GM04503 (cell line): ENCODE measurements at places on chromosomes 2 and 18.

GRCh38 chr2:224778474-224778877, 62.3 kb upstream of the CCDC195 start:
- DNase-seq: peak; percentile 32

GRCh38 chr2:100272841-100273329, 49.4 kb downstream of the LONRF2 start:
- no peak for DNase-seq

DNA sequence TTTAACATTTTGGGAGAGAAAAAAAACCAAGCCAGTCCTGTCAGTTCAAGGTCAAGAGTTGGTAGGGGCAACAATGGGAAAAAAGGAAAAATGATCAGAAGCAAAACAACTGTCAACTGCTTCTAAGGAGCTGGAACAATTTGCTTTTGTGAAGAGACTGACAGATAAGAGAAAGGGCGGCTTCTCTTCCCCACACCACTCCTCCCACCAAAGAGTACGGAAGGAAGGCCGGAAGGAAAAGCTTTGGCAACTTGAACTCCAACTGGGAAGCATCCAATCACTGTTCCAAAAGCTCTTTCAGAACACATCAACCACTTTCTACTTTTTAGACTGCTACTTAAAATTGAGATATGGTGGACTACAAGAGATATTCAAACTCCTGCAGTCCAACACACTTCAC, 57.8 kb upstream of the NFU1 start:
- DNase-seq: no peak

DNA sequence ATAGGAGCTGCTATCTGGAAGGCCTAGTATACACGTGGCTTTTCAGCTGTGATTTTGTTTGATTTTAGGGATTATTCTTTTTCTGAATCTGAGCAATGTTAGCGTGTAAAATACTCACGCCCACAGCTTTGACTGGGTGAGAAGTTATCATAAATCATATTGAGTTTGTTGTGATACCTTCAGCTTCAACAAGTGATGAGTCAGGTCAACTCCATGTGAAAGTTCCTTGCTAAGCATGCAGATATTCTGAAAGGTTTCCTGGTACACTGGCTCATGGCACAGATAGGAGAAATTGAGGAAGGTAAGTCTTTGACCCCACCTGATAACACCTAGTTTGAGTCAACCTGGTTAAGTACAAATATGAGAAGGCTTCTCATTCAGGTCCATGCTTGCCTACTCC, at the start of gene GKN1:
Gene GKN1 (plus strand): TSS at position 386 of the 400 bp plus-strand sequence. CDS start 42 bp downstream, outside the sequence.
- no peak for DNase-seq

GRCh38 chr2:127637725-127638252, 8.2 kb upstream of the GPR17 start:
- peak; percentile 51 for DNase-seq

GRCh38 chr2:219552382-219553167, 8.7 kb downstream of the TMEM198 start:
- no peak for DNase-seq

DNA sequence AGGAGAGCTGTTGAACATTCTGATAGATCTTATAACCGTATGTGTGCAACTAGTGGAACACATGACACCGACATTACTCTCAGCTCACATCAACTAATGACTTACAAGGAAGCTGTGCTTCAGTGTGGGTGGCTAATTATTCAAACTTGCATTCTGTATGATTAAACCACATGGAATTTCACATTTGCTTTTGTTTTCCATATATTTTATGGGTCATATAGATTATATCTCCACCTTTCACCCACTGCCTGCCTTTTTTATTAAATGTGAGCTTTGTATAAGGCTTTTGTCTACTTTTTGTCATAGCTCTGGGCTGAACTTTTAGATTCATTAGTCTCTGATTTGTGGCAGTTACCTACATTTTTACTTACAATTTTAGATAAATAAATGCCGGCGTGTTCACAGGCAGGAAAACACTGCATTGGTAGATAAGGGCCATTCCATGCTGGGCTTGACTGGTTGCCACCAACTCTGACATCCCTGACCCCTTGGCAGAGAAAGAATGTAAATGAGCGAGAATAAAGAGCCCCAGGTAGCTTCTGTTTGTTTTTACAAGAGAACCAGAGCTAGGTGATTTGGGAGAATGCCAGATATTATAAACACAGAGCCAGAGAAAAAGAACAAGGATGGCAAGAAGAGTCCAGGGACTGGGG, 35.7 kb downstream of the LYPD6 start:
- DNase-seq: no peak

- DNase-seq: no peak
Observed at GRCh38 chr2:81077396-81077795, 772.8 kb upstream of the LRRTM1 start.

DNA sequence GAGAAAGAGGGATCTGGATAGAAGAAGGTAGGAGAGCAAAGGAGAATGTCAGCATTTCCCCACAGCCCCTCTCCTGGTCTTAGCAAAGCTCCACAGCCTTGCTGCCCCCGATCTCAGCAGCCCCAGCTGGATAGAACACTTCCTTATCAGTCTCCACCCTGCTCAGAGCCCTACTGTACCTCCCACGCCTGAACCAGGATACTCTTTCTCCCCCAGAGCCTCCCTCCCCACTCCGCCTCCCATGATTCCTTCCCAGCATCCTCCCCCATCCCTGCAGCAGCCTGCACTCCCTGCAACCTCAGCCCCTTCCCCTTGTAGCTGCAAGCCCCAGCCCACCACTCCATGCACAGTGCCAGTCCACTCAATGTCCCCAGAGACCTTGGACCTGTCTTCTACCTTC, 25.8 kb downstream of the PLB1 start:
- DNase-seq: no peak

DNA sequence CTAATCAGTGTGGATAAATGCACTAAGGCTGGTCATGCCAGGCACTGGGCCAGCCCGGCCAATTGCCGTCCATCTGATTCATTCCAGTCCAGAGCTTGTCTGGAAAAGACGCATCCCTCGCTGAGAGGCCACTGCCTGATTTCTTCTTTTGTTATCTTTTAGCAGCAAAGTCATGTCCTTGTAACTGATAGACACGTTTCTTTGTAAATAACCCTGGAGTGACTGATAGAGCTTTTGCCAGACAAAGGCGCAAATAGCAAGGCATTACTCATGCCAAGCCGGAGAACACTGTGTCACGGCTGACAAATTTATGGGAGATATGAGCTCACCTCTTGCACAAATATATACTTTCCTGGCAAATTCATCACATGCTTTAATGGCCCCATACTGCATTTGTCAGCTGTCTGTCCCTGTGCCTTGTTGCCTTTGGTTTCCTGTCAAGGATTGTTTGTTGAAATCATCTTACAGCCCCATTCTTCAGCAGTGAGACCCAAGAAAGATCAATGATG, 164.4 kb downstream of the ETAA1 start:
- no peak for DNase-seq

- DNase-seq: no peak
Observed at GRCh38 chr18:63981719-63982118, 11.8 kb downstream of the SERPINB8 start.

- no peak for DNase-seq
Observed at GRCh38 chr2:11559786-11560155, 25.9 kb downstream of the GREB1 start.

- no peak for DNase-seq
Observed at GRCh38 chr18:68705119-68705518, 9.8 kb downstream of the TMX3 start.

- no peak for DNase-seq
Observed at GRCh38 chr2:14941151-14941631, 308.7 kb downstream of the LRATD1 start.

DNA sequence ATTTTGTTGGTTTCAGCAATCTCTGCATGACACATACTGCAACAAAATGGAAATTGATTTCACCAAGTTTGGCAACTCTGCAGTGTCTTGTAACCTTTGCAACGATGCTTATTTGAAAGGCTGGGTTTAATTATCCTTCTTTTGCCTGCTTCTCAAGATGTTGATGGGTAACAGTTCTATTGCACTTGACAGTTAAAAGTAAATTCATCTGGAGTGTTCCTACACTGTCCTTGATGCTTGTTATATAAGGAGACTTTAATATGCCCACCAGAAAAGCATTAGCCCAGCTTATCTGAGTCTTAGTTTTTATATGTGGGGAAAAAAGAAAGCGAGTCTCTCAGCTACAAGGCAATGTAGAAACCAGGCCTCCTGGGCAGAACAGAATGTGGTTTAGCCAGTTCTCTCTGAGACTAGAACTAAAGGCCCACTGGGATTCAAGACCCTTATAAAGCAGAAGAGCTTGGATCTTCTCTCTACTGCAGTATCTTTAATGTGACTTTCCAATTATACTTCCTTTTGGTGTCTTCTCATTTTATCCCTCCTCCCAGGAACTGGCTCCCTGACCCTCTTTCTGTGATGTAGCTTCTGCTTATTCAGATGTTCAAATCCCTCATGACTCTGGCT, 106.8 kb upstream of the LYPD6 start:
- no peak for DNase-seq

GRCh38 chr2:10028407-10028987, 14.9 kb upstream of the KLF11 start:
- no peak for DNase-seq

DNA sequence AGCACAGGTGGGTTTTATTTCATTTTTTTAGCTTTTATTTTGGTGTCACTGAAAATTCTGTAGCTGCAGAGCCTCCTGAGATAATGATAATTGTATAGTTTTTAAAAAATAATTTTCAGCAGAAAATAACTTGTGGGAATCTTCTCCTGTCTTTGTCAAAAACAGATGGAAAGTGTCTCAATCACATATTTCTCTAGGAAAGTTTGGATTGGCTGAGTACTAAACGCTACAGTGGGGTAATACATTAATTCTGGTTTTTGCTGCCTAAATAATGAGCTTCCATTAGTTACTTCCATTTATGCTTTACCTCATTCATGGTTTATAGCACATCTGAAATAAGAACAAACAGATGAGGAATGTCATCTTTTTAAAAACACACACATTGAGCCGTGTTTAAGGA, 2.2 kb downstream of the TWIST2 start:
- DNase-seq: no peak

DNA sequence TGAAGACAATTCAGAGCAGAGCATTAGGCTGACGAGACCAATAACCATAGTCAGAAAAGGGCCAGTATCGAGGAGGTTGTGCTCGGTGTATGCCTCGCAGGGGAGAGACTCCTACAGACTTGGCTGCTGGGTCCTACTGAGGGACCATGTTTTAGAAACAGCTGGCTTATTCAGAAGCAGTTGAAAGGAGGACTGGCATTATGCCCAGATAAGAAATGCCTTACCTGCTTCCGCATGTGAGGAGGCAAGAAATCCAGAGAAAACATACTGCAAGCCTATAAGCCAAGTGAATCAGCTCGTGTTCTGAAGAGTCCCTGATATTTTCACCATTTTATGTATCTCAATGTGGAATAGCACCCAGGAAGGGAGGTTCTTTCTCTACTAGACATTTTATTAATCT, 434.7 kb downstream of the GRB14 start:
- DNase-seq: no peak

- no peak for DNase-seq
Observed at GRCh38 chr2:2837746-2838547, 506.9 kb upstream of the MYT1L start.

DNA sequence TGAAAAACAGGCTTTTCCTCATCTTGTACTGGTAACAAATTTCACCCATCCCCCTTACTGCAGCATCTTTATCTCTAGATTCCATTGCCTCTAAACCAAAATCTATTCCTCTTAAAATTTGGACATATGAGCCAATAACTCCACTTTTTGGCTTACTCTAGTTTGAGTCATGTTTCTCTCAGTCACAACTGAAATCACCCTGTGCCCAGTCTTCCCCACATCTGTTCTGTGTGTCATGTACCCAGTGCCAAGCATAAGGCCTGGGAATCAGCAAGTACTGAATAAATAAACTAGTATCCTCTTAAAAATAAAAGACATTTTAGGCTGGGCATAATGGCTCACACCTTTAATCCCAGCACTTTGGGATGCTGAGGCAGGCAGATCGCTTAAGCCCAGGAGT, 20.8 kb upstream of the CHN1 start:
- no peak for DNase-seq

- DNase-seq: no peak
Observed at GRCh38 chr2:168910330-168910729, 9.2 kb downstream of the G6PC2 start.

DNA sequence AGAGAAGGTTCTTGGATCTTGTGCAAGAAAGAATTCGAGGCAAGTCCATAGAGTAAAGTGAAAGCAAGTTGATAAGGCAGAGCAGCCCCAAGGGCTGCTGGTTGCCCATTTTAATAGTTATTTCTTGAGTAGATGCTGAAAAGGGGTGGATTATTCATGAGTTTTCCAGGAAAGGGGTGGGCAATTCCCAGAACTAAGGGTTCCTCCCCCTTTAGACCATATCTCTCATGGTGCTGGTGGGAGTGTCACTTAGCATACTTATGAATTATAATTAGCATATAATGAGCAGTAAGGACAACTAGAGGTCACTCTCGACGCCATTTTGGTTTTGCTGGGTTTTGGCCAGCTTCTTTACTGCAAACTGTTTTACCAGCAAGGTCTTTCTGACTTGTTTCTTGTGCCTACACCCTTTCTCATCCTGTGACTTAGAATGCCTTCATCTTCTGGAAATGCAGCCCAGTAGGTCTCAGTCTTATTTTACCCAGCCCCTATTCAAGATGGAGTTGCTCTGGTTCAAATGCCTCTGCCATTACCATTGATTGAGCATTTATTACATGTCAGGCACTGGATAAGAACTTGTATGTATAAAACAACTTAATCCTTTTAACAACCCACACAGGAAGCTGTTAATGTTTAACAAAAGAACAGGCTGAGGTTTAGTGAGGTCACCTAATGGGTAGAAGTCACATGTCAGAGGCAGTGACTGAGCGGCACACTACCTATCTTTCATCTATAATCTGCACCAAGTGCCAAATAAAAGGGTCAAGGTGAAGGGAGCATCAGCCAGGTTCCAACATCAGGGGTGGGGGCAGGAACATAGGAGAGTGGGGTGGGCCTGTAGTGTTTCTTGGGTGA, 250.9 kb downstream of the ICOS start:
- no peak for DNase-seq

- DNase-seq: no peak
Observed at GRCh38 chr2:39432701-39433100, 4.4 kb downstream of the MAP4K3 start.

- no peak for DNase-seq
Observed at GRCh38 chr2:117981810-117982209, 32.1 kb downstream of the CCDC93 start.

GRCh38 chr18:59478591-59478990, 119.5 kb upstream of the LMAN1 start:
- DNase-seq: no peak

DNA sequence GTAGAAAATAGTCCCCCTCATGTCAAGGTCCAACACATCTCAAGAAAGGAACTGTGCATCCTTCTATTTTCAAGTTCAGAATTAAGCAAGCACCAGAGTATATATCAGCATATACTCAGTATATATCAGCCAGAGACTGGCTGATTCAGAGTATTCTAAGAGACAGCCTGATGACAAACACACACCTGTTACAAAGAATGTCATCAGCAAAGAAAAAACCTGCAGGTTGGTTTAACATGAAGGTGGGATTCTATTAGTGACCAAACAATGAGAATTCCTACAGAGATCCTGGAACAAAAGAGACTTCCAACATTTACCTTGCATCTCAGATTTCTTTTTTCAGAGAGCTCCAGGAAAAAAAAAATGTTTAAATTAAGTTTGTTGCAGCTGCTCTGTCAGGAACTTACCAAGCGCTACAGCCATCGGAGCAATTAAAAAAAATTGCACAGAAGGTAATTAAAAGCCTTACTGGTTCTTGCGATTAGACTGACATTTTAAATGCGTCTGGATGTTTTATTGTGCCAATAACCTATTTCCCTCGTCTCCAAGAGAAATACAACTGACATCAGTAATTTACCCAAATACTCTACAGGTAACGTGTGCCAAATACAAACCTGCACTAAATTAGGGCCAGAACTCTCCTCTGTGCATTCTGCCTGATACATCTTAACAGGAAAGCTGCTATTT, 218.1 kb downstream of the HNMT start:
- DNase-seq: no peak
